Pancreas (tissue), 10 donors: ENCODE measurements at places on chromosomes 5 and 9. TPM values are rescaled to one million over a fixed set of nuclear protein-coding genes. Genes with fewer than 3 reads are reported as not detected.

OTP gene
- total RNA-seq = not detected

QRFP gene
- total RNA-seq = not detected

- no peak for DNase-seq
These were observed 293.0 kb upstream of the DAP start for GRCh38 chr5:11054014-11054413.

DNA sequence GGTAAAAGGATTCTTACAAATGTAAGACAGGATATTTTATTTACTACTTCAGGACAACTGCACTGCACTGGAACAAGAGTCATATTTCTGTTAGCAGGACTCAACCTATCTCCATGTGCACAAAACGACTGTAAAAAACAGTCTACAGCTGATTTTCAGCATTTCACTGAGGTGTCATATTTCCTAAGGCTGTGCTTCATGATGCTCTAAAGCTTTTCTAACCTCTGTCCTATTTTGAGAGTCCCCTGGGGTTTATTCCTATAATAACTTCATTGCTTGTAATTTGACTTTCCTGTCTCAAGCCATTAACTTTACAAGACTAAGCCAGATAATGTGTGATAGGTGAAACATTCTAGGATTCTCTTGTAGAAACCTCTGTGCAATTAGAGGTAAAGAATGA is 472.3 kb downstream of the HINT1 start:
- DNase-seq = no peak

DNA sequence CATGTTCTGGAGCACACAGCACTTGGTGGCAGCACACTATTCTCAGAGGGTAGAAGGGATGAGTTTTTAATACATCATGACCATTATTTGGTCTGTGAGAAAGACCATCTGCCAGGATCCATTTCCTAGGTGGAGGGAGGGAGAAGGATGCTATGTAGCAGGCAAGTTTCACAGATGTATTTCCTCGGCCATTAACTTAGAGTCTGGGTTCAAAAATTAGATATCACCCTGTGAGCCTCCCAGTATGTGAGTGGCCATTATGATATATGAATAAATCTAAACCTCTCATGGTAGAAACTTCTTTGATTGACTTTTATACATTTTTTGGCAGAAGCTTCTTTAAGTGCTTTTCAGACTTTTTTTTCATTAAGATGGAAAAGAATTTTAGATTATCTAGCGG is 133.9 kb downstream of the SREK1 start:
- DNase-seq = no peak

CDKN2A gene
- 2.3 TPM for total RNA-seq

DNA sequence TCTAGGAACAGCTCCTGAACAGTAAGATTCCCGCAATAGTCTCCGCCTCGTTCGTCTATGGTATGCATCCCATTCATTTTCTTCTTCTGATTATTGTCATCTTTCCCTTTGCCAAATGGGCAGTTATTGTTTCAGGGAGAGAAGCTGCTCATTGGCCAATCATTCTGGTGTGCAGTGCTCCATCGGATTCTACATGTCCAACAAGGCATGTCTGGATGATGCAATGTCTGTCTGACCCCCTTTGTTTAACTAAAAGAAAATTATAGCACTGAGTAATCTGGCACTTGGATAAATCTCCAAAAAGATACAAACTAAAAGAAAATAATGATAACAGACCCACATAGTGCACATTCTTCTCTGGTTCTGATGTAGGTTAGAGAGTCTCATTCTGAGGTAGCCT is 515.6 kb upstream of the DMAC1 start:
- no peak for DNase-seq

- no peak for DNase-seq
These were observed 78.5 kb downstream of the RGS3 start for GRCh38 chr9:113542006-113542405.

DNA sequence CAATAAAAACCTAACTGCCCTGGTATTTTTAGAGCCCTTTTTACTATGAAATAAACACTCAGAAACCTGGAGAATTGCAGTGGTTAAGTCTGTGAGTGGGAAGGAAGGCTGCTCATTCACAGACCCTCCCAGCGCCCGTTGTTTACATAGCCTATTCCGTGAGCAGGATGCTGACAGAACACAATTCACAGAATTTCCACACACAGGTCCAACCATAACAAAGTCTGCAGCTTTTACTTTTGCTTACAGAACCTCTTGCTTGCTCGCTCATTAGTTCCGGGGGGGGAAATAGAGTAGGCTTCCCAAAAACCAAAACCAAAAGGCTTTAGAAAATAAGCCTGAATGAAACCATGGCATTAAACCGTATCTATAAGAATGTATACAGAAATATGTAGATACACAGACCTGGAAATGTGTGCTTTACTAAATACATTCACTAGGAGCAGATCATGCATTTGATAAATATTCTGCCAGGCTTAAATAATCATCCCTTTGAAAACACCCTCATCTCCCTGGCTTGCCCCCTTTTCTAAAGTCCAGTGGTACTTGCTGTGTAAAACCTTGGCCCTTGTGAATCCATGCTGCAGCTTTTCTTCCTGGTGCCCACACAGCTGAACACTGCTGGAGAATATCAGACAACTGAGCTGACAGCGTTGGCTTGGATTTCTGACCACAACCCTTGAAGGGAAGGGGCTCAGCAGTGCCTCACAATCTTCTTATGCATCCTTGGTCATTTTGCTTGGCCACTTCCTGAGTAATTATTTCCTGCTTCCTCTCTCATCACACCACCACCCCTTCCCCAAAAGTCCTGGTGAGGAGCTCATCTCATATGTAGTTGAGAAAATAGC is 128.0 kb downstream of the FANCC start:
- DNase-seq = no peak

DNA sequence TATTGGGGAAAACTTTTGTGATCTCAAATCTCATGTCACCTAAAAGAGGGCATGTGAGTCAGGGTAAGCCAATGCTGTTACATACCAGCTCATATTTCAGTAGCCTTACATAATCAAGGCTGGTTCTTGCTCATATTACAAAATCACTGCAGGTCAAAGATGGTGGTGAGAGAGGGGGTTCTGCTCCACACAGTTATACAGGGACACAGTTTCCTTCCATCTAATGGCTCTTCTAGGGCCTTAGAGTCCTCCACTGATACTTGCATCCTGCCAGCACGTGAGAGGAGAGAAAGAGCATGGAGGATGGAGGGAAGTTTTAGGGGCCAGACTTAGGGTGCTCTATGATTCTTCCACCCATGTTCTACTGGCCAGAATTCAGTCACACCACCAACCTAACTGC is 130.0 kb downstream of the LIFR start:
- no peak for DNase-seq

- no peak for DNase-seq
These were observed 418.3 kb upstream of the CLINT1 start for GRCh38 chr5:158277276-158277675.

IL7R gene
- total RNA-seq = 2.5 TPM

GRCh38 chr5:15338546-15338945 is 161.4 kb upstream of the FBXL7 start:
- DNase-seq = no peak

- DNase-seq = no peak
These were observed 5.1 kb upstream of the CDC42SE2 start for GRCh38 chr5:131258733-131259132.

DNA sequence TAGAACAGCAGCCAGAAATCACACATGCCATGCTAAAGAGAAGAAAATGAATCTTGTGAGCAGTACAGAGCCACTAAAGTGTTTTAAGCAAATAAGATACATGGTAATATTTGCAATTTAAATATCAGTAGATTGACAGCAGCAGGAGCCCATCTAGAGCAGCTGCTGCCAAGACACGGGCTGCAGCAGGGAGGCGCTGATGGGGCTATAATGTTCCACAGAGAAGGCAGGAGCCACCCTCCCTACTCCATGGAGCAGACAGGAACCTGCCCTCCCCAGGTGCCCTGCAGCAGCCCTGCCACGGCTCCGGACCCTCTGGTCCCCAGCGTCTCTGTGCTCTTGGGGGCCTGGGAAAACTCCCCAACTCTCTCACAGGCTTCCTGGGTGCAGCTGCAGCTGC is 224.1 kb upstream of the ISL1 start:
- DNase-seq = no peak

SOWAHA gene
- 2.3 TPM for total RNA-seq

- no peak for DNase-seq
These were observed 81.5 kb downstream of the LMNB1 start for GRCh38 chr5:126858441-126858840.

PDLIM4 gene
- total RNA-seq = 1.5 TPM
